ENCODE measurements at places on chromosomes 2 and 18.

GRCh38 chr2:207281436-207281835 lies 115.7 kb upstream of the KLF7 start:
- DNase-seq, result no peak

DNA sequence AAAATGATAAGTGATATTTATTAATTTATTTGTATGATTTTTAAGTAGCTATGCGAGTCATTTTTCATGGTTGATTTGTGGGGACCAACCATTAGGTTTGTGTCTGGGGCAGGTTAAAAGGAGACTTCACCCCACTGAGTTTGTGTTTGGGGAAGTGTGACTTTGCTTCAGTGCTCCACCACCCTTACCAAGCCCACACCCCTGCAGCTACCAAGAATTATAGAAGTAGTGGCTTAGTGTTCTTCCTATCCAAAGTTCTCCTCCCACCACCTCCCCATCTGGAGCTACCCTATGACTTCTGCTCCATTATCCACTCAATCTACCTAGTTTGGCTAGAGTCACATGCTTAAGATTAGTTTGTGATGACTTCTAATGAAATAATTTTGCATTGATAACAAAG lies 182.1 kb upstream of the ZEB2 start:
- DNase-seq, result no peak

- no peak for DNase-seq
Observed at GRCh38 chr2:223832241-223832903, 5.0 kb downstream of the AP1S3 start.

DNA sequence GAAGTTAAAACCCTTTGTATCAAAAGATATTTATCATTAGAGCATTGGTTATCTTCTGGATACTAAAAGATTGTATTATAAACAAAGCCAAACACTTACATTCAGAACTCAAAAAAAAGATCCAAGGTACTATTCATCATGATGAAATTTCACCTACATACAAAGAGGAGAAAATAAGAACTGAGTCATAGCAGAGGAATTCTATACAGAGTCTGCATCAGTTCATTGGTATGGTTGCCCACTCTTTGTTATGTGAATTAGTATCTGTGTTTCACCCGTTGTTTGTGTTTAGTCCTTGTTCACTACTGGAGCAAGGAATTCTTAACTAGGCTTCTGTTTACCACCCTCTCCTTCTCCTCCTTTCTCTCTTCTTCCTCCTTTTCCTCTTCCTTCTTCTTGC lies 157.9 kb downstream of the LNPK start:
- no peak for DNase-seq

GRCh38 chr18:801137-801536 lies 10.9 kb downstream of the YES1 start:
- no peak for DNase-seq

- no peak for DNase-seq
Observed at GRCh38 chr18:79139206-79139605, 70.0 kb downstream of the ATP9B start.

- DNase-seq, result no peak
Observed at GRCh38 chr2:160061944-160062291, 497 bp downstream of the PLA2R1 start.

DNA sequence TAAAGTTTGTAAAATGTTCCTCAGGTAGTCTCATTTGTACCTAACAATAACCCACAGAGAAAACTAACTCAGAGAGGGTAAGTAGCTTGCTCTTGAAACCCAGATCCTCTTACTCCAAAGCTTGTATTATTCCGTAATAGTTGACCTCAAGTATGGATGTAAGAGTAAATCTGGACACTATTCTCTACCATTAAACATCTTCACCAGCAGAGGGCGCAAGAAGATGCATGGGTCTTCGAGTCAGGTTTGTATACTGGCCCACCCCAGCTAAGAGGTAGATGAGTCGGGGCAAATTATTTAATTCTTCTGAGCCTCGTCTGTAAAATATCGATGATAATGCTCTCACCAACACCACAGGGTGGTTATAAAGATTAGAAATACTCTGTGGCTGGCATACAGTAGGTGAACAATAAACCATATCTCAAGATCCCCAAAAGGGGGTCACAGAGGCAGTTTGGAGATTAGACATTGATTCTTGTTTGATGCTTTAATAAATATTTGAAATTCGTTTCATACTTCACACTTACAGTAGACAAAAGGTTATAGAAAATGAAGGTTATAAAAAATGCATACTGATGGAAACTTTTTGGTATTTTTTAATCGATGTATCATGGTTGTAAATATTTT lies 3.5 kb upstream of the CABLES1 start:
- DNase-seq, result peak; percentile 76

DNA sequence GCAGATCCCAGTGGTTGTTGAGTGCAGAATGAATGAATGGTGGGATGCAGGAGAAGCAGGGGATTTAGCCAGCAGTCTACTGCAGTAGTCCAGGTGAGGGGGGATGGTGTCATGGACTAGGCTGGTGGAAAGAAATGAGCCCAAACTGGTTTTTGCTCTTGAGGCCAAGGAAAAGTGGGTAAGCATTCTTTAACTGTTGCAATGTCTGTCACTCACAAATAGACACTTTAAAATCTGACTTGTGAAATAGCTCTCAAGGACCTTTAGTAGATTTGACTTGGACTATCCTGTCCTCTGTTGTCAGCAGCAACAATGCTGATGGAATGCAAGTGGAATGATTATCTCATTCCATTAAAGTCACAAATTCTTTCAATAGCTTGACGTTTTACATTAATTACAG lies 37.5 kb upstream of the STK17B start:
- no peak for DNase-seq

- no peak for DNase-seq
Observed at GRCh38 chr2:226431288-226431948, 368.2 kb downstream of the IRS1 start.

GRCh38 chr2:233919319-233919718 lies 2.1 kb downstream of the TRPM8 start:
- DNase-seq, result no peak
